ENCODE measurements at places on chromosomes 1 and 21. TPM values are rescaled to one million over a fixed set of nuclear protein-coding genes. Genes with fewer than 3 reads are reported as not detected.

Gene SPRR1B
- total RNA-seq, result not detected

Gene TDRD5
- not detected for total RNA-seq

Gene GNPAT
- total RNA-seq, result 51.8 TPM

Gene FAM72B
- total RNA-seq, result 15.2 TPM

Gene NEGR1
- not detected for total RNA-seq

Gene MX2
- 17.1 TPM for total RNA-seq

DNA sequence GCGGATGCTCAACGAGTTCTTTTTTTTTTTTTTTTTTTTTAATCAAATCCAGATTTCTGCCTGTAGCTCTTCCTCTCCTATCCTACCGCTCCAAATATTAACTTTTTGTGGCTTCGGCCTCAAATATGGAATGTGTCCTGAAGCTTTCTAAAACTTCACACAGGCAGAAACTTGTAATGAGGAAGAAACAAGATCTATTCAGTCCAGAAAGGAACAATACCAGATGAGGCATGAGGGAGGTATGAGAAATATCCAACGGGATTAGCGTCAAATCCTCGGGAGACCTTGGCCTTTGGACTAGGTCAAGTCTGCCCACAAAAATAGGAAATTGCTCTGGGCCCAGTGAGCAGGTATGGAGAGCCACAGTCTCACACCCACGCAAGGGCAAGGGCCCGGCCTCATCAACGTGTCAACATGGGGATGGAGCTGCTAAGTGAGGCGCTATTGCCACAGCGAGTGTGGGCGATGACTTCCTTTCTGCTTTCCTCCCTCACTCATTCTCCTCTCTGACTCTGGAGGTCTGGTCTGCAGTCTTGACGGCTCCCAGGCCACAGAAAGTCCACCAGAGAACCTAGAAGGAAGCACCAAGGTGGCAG is 66.6 kb downstream of the BCAR3 start:
- H3K27ac ChIP-seq, result no peak overlapping the region
- H3K4me3 ChIP-seq, result no peak overlapping the region
- H3K36me3 ChIP-seq, result no peaks in the 10 kb centered on the region
- no peaks in the 10 kb centered on the region for H3K27me3 ChIP-seq
- no peak for DNase-seq

Gene MPZ
- 1.8 TPM for total RNA-seq

DNA sequence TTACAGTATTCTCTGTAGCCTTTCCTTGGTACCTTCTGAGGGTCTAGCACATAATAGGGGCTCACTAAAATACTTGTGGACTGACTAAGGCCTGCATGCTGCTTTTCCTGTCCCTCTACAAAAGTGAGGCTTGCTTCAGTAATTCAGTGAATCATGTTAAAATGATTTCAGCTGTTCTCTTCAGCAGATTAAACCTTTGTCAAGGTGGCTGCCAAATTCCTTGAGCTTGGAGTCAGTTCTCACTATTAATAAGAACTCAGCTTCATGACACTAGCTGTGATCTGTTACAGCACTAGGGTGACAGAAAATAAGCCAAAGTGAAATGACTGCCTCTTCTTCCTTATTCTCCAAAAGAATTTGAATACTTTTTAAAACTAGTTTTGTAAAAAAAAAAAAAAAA is 128.8 kb downstream of the KCNN3 start:
- peaks cover 24% of the 10 kb centered on the region for H3K4me1 ChIP-seq
- no peaks in the 10 kb centered on the region for H3K36me3 ChIP-seq
- H3K4me3 ChIP-seq, result no peak overlapping the region
- H3K27ac ChIP-seq, result no peak overlapping the region
- no peak for DNase-seq

GRCh38 chr1:15941899-15942660 is 33.8 kb downstream of the ZBTB17 start:
- no peaks in the 10 kb centered on the region for H3K27me3 ChIP-seq
- peaks cover 28% of the 10 kb centered on the region for H3K36me3 ChIP-seq
- DNase-seq, result no peak
- no peak overlapping the region for H3K27ac ChIP-seq

- H3K27ac ChIP-seq, result no peak overlapping the region
- H3K4me3 ChIP-seq, result no peak overlapping the region
- no peaks in the 10 kb centered on the region for H3K36me3 ChIP-seq
- H3K4me1 ChIP-seq, result peaks cover 4% of the 10 kb centered on the region
- DNase-seq, result no peak
- no peaks in the 10 kb centered on the region for H3K27me3 ChIP-seq
Observed at GRCh38 chr1:232789651-232790050, 15.6 kb upstream of the MAP10 start.

Data from CD8-positive, alpha-beta memory T cell (primary cell).